ENCODE measurements at places on chromosomes 2 and 18.

GRCh38 chr2:82811946-82812345 lies 1647.1 kb downstream of the SUCLG1 start:
- DNase-seq: no peak

GRCh38 chr18:5630057-5630899 lies 86.5 kb upstream of the EPB41L3 start:
- peak; percentile 11 for DNase-seq

GRCh38 chr2:232672588-232672987 lies 24.5 kb upstream of the GIGYF2 start:
- DNase-seq: peak; percentile 19

DNA sequence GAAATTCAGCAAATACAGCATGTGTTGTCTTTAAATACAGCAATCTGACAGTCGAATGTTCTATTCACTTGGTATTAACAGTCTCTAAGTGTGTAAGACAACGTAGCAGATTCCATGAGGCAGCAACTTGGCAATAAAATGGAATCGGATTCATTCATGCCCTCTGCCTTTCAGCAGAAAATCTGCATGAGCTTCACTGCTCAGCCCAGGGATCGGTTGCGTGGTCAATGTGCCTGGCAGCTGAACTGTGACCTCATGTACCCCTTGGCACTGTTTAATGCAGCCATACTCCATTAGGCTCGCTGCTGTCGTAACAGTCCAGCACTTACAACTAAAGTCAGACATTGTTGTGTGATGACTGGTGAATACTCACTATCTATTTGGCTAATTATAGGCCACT lies 17.7 kb upstream of the RGPD4 start:
- no peak for DNase-seq

GRCh38 chr2:69164061-69164778 lies 151.2 kb downstream of the ANTXR1 start:
- no peak for DNase-seq

GRCh38 chr2:160791884-160792283 lies 298.3 kb upstream of the RBMS1 start:
- DNase-seq: no peak

DNA sequence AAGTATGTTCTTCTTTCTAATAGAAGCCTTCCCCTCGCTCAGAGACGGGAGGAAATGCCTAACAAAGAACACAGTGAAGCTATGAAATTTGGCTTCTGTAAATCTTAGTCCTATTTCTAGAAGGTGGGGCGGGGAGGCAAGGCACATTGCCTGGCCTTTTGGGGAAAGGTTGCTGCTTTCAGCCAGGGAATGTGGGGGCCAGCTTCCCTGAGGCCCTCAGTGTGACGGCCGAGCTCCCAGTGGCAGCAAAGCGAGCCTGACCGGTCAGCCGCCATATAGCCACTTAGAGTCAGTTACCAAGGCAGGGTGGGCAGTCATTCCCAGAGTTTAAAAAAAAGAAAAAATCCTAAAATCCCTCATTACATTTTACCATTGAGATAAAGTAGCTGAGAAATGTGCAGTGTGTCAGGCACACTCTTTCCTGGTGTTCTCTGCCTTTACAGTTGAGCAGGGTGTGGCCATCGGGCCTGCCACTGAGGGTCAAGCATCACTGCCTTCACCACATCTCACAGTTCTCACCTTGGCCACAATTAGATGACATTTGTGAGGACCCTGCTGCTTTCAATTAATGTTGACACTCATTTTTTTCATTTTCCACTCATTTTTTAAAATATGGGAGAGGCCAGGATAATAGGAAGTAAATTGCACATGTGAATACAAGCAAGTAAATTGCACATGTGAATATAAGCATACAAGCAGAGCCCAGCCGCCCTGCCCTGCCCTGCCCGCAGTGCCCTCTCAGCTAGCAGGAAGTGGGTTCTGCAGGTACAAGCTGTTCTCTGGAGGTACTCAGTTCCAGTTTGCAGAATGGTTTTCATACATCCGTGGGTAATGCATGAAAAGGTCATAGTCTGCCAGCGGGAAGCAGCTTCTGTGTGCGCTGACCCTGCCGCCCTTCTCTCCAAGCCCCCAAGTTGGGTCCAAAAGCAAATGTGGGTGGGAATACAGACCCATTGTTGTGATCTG lies 76.9 kb downstream of the WDSUB1 start:
- DNase-seq: no peak

GRCh38 chr18:21513741-21514140 lies 86.8 kb downstream of the ESCO1 start:
- DNase-seq: no peak

DNA sequence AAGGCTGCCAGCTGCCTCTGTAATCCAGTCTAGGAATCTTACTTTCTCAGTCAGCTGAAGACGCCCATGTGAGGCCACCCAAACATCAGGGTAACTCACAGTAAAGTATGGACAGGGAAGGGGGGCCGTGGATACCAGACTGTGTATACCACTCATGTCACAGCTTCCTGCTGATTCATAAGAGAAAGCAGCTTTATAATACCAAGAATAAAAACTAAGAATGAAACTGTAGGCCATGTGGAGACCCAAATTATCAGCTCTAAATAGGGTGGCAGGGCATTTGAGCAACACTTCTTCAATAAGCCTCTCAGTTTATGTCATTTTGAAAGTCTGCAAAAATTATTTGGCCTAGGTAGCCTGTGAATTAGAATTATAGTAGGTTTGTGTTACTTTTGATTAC lies 115.0 kb upstream of the CDCA7 start:
- no peak for DNase-seq

DNA sequence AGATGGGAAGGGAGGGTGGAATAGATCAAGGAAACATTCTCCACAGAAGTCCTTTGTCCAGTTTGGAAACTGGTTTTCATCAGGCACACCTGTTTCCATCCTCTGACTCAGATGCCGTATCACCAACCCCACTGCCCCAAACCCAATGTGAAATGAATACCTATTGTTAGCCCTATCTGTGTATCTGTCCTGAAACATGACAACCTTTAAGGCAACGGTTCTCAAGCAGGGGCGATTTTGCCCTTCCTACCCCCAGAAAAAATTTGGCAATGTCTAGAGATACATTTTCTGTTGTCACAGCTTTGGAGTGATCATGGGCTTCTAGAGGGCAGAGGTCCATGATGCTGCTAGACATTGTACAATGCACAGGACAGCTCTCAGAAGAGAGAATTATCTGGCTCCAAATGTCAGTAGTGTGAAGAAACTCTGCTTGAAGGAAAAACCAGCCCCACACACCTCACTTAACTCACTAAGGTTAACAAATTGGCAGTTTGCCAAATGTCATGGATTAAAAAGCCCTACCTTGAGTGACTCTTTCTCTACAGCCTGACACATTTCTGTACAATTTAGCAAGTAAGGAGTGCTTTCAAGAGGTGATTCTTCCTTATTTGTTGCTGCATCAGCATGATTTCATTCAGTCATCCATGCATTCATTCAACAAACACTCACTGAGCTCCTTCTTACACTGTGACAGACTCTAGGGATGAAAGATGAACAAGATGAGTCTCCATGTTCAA lies 3.4 kb downstream of the SCTR start:
- no peak for DNase-seq

Data from substantia nigra (tissue), 51 donors.